ENCODE measurements at places on chromosomes 7 and 10. TPM values are rescaled to one million over a fixed set of nuclear protein-coding genes. Genes with fewer than 3 reads are reported as not detected.

Gene RBM17
- 66.4 TPM for total RNA-seq

Gene PNLIP
- total RNA-seq = not detected

Gene TLX1
- total RNA-seq = not detected

Gene AKR1D1
- total RNA-seq = not detected
